Fibroblast of skin of back (primary cell): ENCODE measurements at places on chromosomes 12 and 14.

- peak; percentile 59 for DNase-seq
Observed at GRCh38 chr14:74875941-74876913, at the start of gene PROX2. TSS of gene PROX2 (minus strand) at chr14:74876145. CDS start at chr14:74863834, 12,311 bp downstream.

- peak; percentile 95 for DNase-seq
Observed at GRCh38 chr12:24997970-24998582, 49.2 kb upstream of the BCAT1 start.

- DNase-seq = no peak
Observed at GRCh38 chr12:130880411-130880885, 8.6 kb downstream of the RAN start.

DNA sequence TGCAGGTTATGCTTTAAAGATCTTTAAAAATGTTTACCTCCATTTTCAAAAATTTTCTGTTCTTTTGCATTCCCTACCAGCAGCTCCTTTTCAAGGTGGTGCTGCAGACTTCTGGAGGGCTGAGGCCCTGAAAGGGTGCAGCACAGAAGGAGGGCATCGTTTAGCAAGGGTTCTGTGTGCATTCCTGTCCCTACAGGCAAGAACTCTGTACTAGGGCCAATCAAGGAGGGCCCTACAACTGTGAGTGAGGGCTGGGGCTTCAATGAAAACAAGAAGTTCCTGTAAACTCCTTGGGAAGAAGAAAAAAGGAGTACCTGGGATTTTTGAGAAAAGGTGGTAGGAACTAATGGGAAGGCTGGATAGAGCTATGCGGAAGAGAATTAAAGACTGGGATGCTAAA is 50.7 kb upstream of the CSRP2 start:
- no peak for DNase-seq

DNA sequence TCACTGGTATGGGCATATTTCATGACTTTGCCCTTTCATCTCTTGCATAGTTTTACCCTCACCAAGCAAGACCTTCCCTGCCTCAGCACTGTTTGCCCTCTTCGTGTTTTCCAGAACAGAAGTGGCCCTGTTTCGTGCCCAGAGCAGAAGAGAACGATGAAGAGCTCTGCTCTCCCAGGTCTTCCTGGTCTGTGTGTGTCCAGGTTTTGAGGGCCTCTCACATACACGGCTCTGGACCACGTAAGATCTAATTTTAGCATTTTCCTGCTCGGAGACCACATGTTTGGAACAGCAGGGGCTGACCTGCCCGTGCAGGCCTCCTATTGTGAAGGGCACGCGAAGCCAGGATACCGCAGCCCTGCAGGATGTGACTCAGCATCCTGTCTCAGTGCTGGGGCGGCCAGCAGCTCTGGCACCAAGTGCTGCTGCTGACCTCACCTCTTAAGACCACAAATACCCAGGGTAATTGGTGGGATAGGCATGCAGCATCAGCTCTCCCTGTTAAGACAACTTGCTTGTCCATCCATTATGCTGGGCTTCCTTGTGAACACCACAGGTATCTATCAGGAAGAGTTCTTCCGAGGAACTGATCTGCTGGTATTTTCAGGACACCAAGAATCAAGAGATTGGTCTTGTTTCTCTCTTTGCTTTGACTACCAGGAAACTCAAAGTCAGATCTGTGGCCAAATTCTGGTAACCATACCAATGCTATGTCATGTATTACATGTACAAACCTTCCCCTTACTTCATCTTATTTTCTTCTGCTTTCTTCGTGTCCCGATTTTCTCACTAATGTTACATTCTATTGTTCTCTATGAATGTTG is 19.0 kb downstream of the SSH1 start:
- DNase-seq = peak; percentile 100

GRCh38 chr14:75464626-75465025 is 36.8 kb downstream of the JDP2 start:
- DNase-seq = no peak

GRCh38 chr12:85550924-85551323 is 270.9 kb downstream of the ALX1 start:
- no peak for DNase-seq

DNA sequence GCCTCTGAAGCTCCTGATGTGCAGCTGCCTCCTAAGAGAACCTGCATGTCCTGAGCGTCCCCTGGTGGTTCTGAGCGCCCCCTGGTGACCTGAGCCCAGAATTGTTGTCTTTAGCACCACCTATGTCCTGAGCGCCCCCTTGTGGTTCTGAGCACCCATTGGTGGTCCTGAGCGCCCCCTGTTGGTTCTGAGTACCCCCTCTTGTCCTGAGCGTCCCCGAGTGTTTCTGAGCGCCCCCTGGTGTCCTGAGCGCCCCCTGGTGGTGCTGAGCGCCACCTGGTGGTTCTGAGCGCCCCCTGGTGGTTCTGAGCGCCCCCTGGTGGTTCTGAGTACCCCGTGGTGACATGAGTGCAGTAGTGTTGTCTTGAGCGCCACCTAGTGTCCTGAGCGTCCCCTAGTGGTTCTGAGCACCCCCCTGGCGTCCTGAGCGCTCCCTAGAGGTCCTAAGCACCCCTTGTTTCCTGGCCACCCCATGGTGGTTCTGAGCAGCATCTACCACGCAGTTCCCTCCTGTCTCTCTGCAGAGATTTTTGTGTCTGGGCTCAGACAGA is 782.5 kb downstream of the TMEM121 start:
- DNase-seq = no peak

DNA sequence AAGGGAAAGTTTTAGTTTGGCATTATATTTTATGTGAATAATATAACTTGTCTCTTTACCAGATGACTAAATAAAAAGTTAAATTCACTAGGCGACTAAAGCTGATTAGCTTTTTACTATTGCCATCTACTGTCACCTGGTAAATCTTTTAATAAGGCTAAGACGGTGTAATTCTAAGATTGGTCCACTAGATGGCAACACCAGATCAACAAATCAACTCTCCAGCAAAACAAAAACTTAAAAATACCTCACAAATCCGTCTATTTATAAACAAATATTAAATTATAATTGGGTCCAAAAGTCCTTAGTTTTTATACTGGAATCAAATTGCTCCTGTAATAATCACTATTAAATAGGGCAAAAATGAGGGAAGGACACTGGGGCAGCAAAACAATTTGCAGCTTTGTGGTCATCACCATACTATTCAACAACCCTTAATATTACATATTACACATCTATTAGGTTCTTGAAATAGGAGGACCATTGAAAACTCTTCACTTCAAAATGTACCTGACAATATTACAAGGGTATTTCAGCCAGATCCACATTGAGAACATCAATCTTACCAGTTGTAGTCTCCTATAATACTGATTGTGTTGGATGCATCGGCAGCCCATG is 47.9 kb downstream of the GALC start:
- DNase-seq = peak; percentile 37

- no peak for DNase-seq
Observed at GRCh38 chr12:96347130-96347699, 53.0 kb downstream of the CDK17 start.

DNA sequence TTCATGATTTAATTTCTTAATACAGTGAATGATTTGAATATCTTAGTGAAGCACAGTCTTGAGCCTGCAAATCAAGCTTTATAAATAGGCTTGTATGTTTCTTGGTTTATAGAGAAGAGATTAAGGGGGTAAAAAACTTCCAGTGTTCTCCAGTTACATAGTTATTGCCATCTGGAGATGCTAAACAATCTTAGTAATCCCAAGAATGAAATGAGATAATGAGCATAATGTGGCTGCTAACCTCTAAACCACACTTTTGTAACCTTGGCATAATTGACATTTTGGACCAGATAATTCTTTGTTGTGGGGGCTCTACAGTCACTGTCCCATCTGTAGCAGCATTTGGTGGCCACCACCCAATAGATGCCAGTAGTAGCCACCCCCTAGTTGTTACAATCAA is 316.8 kb downstream of the CCDC91 start:
- peak; percentile 68 for DNase-seq

DNA sequence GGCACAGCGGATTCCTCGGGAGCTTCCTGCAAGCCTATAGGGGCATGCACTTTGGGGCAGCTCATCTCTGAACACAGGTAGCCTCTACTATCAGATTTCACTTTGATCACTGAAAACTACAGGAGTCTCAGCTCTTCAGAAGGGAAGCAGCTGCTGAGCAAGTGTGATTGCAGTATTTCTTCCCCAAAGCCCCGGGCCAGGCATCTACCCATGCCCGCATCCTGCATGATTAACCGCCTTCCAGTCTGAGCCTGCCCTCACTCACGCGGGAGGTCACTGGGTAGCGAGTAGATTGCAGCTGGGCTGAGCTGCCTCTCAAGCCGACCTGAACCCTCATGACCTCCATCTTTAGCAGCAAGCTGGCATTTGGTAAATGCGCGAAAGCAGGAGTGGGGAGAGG is 334.7 kb downstream of the DPF3 start:
- no peak for DNase-seq

DNA sequence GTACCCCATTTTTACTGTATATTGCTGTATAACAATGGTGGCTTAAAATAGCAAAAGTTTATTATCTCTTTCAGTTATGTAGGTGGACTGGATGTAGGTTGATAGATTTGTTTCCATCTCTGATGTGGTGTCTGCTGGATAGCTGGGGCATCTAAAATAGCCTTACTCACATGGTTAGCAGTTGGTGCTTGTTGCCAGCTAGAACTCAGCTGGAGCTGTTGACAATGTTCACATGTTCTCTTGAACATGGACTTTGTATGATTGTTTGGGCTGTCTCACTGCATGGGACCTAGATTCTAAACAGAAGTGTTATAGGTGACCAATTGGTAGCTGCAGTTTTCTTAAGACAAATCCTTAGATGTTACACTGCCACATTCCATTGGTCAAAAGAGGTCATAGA is 126.9 kb downstream of the GPHN start:
- no peak for DNase-seq

GRCh38 chr14:70683983-70684382 is 42.3 kb downstream of the TTC9 start:
- DNase-seq = no peak

DNA sequence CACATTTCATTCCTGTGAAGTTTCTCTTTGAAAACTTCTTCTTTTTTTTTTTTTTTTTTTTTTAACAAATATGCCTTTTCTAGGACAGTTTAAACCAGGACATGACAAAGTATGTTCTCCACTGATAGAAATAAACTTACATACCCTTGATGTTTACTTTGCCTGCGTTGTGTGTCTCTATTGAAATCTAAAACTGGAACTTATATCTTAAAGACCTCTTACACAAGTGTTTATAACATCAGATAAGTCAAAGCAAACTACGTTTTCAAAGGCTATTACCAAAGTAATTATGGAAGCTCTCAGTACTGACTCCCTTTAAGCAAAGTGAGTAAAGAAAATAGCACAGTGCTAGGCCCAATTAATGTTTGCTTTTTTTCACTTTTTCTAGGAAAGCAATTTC is 30.6 kb upstream of the ISM2 start:
- no peak for DNase-seq

DNA sequence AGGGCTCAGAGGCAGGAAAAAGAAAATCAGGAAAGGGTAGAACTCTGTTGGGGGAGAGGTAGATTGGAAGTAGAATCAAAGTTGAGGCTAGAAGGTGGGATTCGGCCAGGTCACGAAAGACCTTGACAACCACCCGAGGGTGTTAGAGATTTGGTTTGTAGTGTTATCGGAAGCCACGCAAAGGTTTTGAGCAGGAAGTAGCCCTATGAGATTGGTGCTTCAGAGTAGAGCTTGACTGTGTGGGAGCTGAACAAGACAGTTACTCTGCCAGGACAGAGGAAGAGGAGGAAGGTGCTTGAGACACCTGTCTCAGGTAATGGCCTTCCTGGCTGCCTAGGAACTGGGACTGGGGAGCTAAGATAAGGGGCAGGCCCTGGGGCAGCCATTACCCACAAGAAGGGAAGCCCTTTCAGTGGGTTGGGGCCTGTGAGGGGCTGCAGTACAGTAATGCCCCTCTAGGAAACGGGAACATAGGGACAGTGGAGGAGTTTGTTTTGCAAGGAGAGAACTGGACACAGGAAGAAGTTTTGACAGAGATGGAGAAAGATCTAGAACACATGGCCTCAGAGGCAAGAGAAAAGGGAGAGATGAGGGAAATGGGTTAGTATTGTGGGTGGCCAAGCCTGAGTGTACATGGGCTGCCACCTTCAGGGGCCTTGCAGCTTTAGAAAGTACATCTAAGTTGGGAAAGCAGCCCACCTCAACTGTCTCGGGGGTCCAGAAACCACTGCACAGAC is 73.5 kb downstream of the RIN3 start:
- DNase-seq = no peak

DNA sequence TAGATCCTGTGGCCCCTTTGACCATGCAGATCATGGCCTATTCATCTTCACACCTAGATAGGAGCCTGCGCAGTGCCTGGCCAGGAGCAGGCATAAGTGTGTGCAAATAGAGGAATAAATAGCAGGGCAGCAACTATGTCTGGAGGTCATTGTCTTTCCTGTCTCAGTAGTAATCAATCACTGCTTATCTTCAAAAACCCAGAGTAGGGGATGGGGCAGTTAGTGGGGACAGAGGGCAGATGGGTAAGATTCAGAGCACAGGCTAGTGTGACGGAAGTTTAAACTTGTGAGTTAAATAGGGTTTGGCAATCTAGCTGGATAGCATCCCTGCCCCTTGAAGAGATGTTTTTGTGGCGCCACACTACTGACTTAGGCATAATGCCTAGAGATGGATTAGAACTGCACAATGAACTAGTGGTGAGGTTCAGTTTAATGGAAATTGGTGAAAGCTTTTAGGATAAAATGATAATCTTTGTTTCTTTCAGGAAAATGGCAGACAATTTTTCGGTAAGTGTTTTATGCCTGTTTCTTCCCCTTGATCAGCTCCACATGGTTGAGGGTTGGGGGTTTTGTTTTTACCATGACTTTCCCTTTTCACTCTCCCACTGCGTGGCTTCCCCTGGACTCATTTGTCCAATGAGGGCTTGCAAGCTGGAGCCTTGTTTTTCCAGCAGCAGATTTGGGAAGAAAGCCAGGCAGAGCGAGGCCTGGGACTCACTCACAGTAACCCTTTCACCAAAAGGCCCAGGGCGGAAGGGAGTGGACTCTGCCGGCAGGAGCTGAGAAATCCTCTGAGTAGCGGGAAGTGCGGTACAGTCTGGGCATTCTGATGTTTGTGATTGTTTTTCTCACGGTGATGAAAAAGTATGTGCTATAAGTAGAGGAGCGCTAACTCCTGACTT is 8.1 kb downstream of the LGALS3 start:
- DNase-seq = peak; percentile 87

GRCh38 chr14:76314521-76315034 is 61.4 kb upstream of the ESRRB start:
- no peak for DNase-seq

GRCh38 chr14:71001742-71002141 is 94.5 kb downstream of the PCNX1 start:
- no peak for DNase-seq

DNA sequence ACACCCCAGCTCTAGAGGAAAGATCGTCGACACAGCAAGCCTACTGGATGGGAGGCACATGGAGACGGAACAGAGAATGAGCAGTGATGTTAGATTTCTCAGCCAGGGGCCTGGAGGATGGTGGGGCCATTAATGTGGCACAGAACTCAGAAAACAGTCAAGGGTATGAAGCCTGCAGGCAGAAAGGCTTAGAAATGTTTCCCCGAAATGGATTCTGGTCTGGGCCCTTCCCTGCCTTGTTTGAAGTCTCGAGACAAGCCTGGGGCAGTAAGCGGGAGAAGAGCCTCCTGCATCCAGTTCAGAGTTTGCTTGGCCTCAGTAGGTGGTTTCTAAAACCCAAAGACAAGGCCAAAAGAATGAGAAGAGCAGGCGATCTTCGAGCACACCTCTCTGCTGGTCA is 158.4 kb downstream of the NTF3 start:
- no peak for DNase-seq
